AG08395 (cell line): ENCODE measurements at places on chromosomes 3 and 15.

GRCh38 chr15:98547275-98547674 is 101.1 kb upstream of the IGF1R start:
- no peak for DNase-seq

DNA sequence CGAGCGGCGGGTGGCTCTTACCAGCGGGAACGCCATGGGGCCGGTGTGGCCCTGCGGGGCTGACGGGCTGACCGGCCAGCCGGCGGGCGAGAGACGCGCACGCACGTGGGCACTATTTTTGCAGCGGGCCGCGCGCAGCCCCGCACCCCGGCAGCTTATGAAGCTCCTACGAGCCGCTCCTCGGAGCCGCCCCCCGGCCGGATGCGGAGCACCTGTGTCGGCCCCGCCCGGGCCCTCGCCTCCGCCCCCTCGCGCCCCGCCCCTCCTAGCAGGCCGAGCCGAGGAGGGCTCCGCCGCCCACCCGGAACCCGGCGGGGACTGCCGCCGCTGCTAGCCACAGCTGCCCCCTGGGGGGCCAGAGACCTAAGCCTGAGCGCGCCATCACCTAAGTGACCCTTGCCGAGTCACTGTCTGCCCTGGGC is 683 bp upstream of the CPEB1 start:
- DNase-seq, result no peak

DNA sequence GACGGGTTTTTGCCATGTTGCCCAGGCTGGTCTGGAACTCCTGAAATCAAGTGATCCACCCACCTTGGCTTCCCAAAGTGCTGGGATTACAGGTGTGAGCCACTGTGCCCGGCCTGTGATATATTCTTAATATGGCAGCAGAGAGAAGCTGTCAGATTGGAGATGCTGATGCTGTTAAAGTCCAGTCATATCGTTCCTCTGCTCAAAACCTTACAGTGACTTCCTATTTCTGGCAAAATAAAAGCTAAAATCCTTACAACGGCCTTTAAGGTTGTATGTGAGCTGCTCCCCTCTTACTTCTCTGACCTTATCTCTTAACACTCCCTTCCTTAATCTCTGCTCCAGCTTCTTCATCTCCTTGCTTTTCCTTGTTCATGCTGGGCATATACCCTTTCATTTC is 26.6 kb upstream of the MGA start:
- no peak for DNase-seq

- DNase-seq, result no peak
Observed at GRCh38 chr3:50600141-50600753, 11.3 kb downstream of the CISH start.

DNA sequence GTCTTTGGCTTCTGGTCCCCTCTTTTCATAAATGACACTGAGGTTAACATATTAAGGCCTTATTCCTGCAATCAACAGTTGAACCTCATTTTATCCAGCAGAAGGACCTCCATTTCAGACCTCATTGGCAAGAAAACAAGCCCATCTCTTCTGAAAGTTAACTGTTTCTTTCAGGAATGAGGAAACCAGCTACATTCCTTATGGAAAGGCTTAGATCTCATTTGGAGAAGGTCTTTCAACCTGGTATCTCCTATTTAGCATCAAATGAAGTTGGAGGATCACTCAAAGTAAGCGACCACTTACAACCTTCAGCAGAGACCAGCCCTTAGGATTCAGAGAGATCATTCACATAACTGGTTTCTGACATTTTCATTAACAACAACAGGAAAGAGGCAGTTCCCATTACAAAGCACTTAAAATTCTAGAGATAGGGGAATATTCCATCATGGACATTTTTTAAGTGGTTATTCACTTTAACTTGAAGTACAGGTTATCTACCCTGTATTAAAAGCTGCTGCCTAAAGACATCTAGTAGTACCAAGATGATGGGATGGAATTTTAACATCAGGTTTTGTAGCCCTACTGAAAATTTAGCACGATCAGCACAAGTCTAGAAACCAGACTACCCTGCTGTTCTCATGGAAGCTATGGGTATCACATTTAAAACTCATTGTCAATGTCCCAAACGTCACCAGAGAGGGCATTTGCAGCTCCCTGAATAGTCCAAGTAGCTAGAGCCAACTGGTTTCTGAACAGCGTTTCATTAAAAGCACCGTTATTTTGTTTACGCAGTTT is 30.4 kb downstream of the TFRC start:
- no peak for DNase-seq

DNA sequence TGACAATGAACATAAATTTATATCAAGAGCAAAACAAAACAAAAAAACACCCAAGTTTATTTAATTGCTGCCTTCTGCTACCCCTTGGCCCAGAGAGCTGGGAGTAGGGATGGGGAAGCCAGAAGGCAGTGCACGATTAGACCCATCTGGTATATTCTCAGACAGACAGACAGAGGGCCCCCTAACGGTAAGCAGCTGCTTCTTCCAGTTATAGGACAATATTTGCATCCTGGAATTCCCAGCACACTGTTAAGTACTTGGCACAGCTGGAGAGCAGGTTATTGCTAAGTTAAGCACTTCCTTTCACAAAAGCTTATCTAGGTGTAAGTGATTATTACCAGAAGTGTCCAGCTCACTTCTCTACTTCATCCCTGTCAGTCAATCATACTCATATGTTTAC is 39.3 kb downstream of the C2CD4B start:
- peak; percentile 41 for DNase-seq

DNA sequence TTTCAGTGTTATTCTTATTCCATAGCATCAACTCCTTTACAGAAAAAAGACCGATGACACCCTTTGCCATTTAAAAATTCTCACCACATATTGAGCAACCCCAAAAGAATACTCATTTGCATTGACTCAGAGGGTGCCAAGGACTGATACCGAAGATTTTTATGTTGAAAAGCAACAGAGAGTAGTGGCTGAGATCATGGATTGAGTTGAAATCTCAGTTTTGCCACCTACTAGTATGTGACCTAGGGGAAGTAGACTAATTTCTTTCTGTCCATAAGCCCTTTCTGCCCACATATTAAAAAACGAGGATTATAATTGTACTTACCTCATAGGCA is 313.9 kb upstream of the SATB1 start:
- DNase-seq, result no peak

- DNase-seq, result no peak
Observed at GRCh38 chr15:90609242-90610180, 79.8 kb downstream of the CRTC3 start.

- no peak for DNase-seq
Observed at GRCh38 chr3:145581694-145582093, 579.3 kb downstream of the PLOD2 start.

GRCh38 chr15:95327661-95328060 is 1002.8 kb upstream of the NR2F2 start:
- DNase-seq, result no peak

DNA sequence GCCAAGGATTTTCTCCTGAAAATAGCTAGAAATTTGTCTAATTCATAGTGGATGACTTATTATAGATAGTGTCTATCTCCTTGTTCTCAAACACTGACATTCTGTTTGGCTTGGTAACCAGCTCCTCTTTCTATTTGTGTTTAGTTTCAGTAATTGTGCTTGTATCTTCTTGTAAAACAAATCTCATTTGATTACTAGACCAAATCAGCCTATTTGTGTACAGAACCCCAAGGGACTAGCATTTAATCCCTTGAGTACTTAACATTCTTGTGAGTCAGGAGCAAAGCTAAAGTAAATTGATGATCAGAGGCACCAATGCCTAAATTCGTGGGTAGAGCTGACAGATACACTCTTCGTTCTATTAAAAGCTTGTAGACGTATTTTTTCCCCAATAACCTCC is 306.5 kb upstream of the SLITRK3 start:
- no peak for DNase-seq

DNA sequence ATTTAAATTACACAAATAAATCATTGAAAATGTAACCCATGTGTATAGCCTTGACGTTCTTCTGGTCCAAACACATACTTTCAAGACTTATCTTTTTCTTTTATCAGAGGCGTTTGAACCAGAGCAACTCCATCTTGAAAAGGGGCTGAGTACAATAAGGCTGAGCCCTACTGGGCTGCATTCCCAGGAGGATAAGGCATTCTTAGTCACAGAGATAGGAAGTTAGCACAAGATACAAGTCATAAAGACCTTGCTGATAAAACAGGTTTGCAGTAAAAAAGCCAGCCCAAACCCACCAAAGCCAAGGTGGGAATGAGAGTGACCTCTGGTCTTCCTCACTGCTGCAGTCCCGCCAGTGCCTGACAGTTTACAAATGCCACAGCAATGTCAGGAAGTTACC is 101.0 kb upstream of the IGSF10 start:
- no peak for DNase-seq

DNA sequence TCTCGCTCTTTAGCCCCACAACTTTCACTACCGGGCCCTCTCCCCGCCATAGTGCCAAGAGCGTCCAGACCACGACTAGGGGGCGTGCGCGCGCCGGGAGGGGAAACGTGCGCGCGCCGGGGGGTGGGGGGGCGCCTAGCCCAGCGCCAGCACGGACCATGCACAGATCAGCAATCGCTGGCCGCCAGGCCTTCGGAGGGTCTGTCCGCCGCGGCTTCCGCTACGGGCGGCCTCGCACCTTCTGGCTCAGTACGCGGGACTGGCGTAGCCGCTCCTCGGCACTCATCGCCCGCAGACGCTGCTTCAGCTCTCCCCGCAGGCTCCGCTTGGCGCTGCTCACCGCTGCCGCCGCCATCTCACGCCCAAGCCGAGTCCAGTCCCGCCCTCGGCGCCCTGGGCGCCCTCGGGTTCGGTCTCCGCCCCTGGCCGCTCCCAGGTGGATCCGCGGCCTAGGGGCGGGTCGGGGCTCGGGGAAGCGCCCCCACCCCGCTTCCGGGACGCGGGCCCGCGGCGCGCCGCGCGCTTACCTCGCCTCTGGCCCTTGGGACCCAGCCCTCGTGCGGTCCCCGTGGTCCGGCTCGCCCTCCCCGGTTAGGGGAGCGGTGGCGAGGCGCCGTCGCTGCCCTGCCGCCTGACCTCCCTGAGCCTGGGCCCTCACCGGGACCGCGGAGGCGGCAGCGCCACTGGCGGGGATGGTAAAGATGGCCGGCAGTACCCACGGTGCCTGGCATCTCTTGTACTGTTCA is at the start of gene MTHFS:
MTHFS (minus strand) TSS at position 381 of the 746 bp plus-strand sequence; CDS start at position 355, 26 bp downstream.
- peak; percentile 88 for DNase-seq

DNA sequence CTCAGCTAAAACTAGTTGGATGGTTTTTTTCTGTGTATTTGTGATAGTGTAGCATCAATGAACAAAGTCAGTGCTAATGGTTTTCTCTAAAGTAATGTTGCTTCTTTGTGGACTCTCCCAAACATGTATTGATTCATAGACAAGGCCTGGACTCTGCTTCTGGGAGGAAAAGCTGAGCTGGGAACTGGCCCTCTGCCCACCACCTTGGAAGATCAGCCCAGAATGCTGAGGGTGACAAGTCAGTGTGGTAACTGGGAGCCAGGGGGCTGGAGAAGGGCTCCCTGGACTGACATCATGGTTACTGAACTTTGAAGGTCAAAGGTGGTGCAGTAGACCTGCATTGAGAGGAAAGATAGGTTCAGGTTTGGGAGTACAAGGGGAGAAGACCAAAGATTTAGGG is 3.0 kb downstream of the ARHGAP31 start:
- DNase-seq, result peak; percentile 64

DNA sequence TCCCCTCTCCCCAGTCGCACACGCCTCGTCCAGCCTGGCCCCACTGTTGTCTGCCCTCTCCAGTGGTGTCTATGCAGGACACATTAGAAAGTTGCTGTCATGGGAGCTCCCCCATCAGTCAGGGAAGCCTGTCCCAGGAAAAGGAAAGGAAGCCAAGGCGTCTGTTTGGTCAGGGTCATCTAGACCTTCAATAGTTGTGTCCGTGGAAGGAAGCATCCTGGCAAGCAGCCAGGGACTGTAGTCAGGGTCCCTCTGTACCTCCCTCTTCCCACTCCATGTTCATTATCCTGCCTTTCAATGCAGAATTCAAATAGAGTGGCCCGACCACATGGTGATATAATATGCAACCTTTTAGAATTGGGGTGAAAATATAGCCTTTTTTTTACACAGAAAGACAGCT is 60.7 kb upstream of the RAB6B start:
- DNase-seq, result no peak

DNA sequence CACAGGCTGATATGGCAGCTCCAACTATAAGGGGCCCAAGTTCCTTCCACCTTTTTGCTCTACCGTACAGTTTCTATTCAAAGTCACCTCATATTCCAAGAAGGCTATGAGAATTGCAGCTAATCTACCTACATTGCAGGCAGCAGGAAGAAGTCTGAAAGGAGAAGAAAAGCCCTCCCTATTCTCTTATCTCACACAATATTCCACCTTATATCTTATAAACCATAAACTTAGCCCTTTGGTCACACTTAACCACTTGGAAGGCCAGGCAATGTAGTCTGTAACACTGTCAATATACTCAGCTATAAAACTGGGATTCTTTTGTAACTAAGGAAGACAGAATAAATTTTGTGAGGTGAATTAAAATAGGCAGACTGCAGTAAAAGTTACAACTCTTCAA is 54.9 kb downstream of the TBC1D5 start:
- no peak for DNase-seq

DNA sequence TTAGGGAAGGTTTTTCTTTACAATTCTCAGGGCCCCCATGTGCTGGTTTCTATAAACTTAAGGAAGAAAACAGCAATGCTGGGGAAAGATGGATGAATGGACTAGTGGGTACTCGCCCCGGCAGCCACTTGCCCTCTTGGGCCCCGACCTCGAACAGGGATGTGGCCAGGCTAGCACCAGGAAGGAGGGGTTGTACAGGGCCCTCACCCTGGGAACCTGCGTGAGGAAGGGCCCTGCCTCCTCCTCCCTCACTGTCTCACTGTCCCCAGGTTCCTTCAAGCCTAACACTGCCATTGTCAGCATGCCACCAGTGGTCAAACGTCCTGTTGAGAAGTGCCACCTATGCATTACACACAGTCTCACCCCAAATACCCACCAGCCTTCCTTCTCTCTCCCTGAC is 9.1 kb downstream of the ADAMTS17 start:
- DNase-seq, result no peak

DNA sequence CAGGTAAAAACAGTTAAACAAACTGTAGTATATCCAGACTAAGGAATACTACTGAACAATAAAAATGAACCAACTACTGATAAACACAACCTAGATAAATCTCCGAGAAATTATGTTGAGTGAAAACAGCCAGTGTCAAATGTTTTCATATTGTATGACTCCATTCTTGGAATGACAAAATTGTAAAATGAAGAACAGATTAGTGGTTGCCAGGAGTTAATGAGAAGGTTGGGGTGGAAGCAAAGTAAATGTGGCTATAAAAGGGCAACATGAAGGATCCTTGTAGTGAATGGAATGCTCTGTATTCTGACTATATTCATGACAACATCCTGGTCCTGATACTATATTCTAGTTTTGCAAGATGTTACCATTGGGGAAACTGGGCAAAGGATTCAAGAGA is 27.5 kb upstream of the ACKR4 start:
- no peak for DNase-seq

DNA sequence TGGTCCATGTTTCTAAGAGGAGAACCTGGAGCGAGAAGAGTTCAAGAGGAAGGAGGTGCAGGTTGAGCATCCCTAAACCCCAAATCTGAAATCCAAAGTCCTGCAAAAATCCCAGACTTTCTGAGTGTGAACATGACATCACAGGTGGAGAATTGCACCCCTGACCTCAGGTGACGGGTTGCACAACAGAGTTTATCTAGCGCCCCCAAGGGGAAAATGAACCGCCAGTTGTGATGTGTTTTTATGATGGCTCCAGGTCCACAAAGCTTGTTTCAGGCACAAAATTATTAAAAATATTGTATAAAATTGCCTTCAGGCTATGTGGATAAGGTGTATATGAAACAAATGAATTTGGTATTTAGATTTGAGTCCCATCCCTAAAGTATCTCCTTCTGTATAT is 420.0 kb downstream of the GABRB3 start:
- DNase-seq, result no peak
